ENCODE measurements at places on chromosomes 2 and 18.

DNA sequence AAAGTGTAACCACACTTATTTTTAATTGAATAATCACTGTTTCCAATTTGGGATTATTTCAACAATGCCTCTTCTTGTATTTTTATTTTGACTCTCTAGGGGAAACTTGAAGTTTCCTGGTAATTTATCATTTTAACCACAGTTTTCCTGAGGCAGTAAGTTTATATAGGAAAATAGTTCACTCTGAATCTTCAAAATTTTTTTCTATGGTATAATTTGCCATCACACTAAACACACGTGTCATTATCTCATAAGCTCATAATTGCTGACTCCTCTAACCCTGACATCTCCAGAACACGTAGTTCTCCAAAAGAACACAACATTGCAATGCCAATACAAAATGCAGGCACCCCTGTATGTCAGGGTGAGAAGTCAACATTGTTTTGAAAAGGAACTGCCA, 102.2 kb upstream of the FZD7 start:
- no peak for DNase-seq

DNA sequence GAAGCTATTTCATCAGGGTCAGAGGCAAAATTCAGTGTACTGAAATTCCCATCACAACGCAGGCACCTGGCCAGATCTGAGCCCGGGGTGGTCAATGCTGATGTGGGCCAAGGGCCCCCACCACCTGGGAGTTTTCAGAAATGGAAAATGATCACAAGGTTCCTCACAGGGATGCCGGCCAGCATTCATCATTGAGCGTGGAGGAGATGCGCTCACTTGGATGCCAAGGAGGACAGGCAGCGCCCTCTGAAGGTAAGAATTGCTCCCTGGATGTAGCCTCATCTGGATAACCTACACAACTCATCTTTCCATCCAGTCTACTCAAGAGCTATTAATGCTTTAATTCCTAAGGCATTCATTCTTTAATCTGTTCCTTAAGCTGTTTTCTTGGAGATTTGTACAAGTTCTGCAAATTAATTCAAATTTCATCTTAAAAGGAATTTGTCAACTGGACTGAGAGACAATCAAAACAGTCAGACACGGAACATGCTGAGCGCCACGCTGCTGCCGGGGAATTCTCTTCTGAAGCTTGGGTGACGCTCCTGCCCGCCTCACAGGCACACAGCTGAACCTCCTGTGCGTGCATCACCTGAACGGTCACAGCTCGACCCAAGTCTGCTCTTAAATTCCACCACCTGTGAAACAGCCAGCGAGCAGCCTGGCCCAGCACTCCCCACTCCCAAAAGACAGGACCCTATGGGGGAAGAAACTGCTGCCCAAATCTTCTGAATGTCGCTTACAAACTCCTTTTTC, 206.7 kb downstream of the HDAC4 start:
- no peak for DNase-seq

GRCh38 chr2:190533175-190533967, 1.2 kb downstream of the NEMP2 start:
- DNase-seq: no peak

DNA sequence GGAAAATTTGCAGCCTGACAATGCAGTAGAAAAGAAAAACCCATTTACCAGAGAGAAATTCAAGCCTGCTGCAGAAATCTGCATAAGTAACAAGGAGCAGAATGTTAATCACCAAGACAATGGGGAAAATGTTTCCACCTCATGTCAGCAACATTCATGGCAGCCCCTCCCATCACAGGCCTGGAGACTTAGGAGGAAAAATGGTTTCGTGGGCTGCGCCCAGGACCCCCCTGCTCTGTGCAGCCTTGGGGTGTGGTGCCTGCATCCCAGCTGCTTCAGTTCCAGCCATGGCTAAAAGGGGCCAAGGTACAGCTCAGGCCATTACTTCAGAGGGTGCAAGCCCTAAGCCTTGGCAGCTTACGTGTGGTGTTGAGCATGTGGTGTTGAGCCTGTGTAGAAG, 53.4 kb downstream of the RPE start:
- no peak for DNase-seq

DNA sequence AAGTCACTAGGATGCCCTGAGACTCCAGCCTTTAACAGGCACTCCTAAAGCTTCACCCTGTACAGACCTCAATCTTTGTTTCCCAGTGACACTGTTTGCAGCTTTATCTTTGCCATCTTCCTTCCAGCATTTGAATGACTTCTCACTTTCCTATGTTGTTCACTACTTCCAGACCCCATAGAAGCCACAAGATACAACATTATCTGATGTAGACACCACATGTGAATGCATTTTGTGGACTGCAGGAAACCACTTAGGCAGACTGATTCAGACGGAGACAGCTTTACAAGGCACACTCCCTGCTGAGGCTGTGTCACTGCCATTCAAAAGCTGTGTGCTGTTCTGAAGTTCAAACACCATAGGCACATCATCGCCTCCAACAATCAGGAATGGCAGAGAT, 67.3 kb upstream of the SPATS2L start:
- DNase-seq: no peak

DNA sequence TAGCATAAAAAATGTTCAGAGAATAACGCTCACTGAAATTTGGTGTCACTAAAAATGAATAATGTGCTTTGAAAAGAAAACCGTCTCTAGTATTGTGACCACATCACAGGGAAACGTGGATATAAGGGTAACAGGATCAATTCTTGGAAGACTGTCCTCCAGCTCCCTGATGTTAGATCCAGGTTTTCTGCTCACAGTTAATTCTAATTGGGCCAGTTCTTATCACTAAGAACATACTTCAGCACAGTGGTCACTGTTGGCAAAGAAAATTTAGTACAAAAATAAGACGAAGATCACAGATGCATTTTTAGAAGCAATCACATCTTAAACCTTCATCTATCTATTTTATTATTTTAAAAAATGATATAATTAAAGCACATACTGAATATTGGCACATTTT, 57.0 kb upstream of the CD226 start:
- DNase-seq: no peak

DNA sequence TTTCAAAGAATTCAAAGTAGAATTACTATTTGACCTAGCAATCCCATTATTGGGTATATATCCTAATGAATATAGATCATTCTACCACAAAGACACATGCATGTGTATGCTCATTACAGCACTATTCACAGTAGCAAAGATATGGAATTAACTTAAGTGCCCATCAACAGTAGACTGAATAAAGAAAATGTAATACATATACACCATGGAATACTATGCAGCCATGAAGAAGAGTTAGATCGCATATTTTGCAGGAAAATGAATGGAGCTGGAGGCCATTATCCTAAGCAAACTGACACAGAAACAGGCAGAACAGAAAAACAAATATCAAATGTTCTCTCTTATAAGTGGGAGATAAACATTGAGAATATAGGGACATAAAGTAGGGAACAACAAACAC, 519.2 kb upstream of the REG3G start:
- DNase-seq: no peak

DNA sequence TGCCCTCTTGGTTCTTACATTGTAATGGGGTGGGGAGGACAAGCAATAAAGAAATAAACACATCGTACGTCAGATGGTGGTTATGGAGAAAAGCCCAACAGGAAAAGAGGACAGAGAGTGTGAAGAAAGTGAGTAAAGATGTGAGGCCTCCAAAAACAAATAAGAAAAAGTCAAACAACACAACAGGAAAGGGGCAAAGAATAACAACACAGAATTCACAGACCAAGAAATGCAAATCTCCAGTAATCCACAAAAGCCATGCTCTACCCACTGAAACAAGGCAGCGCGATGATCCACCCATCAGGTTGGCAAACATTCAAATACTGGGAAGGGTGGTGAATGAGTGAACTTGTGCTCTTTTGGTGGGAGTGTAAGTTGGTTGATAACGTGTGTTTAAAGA, 16.7 kb upstream of the DUSP2 start:
- no peak for DNase-seq

All from suppressor macrophage treated with lipopolysaccharide for 4 hours (primary cell).